Stimulated activated CD8-positive, alpha-beta memory T cell treated with anti-CD3 and anti-CD28 coated beads, Interleukin-2, amount 100 ng/mL, for 48 hours (primary cell): ENCODE measurements at places on chromosomes 2 and 18.

GRCh38 chr2:193549661-193550060 lies 1354.9 kb upstream of the TMEFF2 start:
- no peak for DNase-seq

GRCh38 chr18:46324087-46324955 lies 220.1 kb downstream of the HAUS1 start:
- no peak for DNase-seq

DNA sequence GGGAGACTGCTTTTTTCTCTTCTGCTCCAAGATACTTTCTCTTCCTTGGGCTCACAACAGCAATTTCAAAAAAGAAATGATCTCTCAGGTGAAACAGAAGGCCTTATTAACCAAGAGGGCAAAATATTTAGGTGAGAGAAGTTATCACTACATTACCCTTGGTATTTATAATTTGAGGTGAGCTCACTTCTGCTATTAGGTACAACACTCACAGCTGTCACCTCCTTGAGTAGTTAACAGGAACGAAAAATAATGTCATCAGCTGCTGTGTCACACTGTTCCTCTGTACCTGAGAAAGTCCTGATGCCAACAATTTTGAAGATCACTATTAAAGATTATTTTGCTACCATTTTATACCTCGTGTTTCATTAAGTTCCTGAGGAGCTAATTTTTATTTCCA lies 205.0 kb downstream of the DLGAP1 start:
- DNase-seq = no peak

DNA sequence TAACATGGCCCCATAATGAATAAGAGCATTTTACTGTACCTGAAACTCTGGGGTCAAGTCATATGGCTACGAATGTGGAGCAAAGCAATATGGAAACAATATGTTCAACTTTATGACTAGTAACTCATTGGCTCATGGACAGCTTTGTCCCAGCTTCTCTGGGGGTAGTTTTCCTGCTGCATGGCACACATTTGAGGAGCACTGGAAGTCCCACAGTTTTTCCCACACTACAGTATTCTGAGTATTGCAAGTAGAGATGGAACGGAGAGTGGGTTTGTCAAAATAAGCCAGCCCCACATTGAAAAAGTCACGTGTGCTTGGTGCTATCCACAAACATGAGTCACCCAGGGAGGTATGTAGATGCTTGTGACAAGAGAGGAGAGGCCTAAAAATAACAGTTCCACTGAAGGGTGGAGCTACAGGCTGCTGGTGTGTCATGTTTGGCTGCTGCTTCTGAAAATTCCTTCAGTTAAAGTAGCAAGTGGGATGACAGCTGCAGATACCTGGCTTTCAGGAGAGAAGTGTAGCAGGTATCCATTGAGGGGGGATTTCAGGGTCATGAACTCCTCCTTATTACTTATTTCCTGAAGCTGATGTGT lies 48.2 kb upstream of the CTAGE1 start:
- peak; percentile 3 for DNase-seq

- no peak for DNase-seq
These were observed at the start of gene BAZ2B for GRCh38 chr2:159616286-159616701. Gene BAZ2B, minus strand, starts transcription at chr2:159616548. Its CDS starts 137,829 bp downstream, at chr2:159478719.

- DNase-seq = no peak
These were observed 25.6 kb upstream of the PRLH start for GRCh38 chr2:237540823-237541222.

DNA sequence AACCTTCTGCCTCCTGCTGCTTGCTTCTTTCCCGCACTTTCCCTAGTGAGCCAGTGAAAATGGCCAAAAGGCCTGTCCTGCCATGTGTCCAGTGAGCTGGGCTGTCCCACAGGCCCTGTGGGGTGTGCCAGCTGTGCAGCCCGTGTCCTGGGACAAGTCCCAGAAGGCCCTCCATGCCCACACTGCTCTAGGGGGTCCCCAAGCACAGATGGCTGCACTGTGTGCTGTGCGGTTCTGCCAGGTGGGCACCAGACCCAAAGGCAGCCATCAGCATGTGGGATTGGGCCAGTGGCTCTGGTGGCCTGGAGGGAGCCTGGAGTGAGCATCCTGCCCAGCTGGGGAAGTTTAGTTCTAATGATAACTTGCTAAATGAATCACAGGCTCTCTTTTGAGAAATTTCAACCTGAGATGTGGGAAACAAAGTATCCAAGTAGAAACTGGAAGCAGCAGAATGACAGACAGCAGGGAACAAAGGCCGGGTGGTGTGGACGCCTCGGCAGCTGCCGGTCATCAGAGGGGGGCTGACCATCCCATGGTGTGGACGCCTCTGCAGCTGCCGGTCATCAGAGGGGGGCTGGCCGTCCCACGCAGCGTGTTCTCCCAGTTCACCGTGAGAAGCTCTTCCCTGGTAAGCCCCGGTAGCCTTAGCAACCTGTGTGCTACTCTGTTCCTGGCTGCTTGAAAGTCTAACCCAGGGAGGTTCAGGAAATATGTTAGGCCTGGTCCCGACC lies 9.9 kb upstream of the CNDP2 start:
- no peak for DNase-seq

GRCh38 chr18:30597202-30597601 lies 445.3 kb downstream of the DSC3 start:
- DNase-seq = no peak

DNA sequence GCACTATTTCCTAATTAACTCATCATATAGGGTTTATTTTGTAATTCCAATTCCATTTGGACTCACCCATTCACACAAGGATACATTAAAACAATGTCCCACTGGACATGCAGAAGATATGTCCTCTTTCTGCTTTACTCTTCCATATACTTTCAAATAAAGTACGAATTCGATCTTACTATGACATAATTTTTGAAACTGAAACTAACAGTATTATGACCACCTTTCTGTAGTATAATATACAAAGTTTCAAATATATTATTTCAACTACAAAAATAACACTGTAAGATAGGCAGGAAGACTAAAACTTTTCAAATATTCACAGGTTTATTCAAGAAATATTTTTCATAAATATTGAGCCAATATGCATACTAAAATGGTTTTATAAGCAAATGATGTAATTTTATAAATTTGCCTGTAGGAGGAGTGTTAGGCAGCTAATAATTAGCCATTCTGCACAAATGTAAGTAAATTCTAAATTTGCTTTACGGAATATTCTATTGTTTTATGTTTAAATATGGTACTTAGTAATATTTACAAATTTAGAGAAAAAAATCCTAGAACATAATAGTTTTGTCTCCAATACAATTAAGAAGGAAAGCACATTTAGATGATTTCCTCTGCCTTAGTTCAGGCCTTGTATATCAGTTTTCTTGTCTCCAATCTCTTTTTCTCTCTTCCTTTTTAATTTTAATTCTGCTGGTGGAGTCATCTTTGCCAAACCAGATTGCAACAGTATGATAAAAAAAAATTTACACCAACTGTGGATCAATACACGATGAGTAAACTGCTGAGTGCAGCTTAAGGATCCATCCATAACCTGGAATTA lies 85.9 kb downstream of the CERKL start:
- no peak for DNase-seq

- no peak for DNase-seq
These were observed 797 bp downstream of the ANO7 start for GRCh38 chr2:241189093-241189855.
